Astrocyte of the cerebellum (primary cell): ENCODE measurements at places on chromosomes 5 and 9.

- no peak for DNase-seq
Observed at GRCh38 chr5:160773646-160774410, 78.2 kb downstream of the ATP10B start.

- DNase-seq: no peak
Observed at GRCh38 chr5:135193213-135194125, 159.4 kb upstream of the PITX1 start.

DNA sequence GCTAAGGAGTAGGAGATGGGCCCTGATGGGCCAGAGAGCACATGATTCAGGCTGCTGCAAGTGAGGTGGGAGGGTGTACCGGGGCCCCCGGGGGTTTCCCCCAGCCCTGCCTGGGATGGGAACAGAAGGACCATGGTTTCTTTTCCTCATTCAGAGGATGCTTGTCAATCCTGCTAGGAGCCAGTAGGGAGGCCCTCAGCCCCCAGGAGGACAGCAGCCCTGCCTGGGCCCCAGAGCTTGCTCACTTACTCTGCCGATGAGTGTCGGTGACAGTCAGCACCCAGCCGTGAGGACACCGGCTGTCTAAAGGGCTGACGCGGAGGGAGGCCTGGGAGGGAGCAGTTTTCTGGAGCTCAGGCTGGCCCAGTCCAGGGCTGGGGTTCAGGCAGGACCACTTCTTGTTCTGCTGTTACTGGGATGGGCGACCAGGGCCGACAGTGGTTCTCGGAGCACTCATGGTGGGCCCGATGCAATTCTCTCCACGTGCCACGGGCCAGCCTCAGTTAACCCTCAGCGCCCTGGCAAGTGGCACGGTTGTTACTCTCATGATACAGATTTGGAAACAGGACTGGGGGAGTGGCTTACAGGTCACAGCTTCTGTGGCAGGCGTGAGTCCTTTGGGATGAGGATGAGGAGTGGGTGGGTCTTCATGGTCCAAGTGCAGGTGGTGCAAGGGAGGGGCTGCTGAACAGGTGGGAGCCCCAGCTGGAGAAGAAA is 1.8 kb downstream of the ARRDC1 start:
- no peak for DNase-seq

DNA sequence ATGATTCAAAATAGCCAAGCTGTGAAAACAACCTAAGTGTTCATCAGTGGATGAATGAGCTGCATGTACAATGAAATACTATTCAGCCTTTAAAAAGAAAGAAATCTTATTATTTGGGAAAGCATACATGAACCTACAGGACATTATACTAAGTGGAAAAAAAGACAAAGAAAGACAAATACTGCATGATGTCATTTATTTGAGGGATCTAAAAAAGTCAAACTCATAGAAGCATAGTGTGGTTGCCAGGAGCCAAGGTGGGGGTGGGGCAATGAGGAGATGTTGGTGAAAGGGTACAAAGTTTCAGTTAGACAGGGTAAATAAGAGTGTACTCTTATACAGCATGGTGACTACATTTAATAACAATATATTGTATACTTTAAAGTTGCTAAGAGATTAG is 261.5 kb downstream of the PARP8 start:
- DNase-seq: no peak

- DNase-seq: no peak
Observed at GRCh38 chr5:112239996-112240395, 179.1 kb downstream of the EPB41L4A start.

GRCh38 chr5:127650649-127651048 is 1.8 kb downstream of the CTXN3 start:
- peak; percentile 64 for DNase-seq

DNA sequence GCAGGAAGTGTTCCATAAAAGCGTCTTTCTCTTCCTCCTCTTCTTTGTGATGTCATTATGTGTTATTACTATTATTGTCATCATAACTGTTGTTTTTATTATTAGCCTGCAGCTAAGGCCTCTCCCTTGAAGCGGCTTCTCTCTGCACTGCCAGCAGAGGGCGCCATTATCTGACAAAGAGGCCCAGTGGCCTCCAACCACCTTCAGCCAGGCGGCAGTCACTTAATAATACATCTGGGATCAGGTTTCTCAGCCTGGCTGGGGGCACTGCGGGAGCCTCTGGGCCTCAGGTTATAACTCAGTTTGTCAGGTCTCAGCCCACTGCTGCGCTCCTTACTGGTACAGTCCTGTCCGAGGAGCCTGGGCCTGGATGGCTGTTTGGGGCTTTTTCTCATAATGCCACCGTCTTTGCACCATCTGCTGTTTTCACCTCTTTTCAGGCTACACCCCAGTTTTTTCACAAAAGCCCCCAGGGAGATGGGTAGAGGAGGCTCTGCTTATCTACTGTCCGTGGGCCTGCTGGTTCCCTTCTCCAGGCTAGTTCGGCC is 281.9 kb downstream of the NSG2 start:
- peak; percentile 56 for DNase-seq

DNA sequence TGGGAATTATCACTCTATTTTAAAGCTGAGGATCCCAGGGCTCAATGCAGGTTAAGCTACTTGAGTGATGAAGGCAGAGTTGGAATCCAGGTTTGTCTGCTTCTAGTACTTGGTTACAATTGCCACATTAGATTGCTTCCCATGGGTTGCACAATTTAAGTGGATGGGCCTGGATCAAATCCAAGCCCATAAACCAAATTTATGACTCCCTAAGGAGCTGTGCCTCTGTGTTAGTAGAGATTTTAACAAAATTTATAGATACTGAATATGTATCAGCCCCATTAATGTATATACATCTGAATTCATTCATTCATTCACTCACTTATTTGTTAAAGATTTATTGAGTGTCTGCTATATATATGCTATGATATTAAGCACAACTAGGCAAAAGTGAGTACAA is 332.3 kb upstream of the KLF9 start:
- no peak for DNase-seq

DNA sequence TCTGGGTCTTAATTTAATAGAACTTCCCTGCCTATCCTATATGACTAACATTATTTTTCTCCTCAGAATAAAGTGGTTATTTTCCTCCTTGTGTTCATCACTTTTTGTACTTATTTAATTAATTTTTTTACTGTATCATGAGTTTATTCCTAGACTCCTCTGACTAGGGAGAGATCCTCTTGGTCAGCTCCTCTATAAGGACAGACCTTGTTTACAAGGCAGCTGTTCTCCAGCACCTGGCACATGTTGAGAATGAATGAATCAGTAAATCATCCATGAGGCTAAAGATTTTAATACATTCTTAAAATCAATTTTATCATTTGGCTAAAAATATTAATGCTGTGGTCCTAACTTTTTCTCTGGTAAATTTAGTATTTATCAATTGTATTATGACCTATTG is 139.8 kb downstream of the NUDT12 start:
- DNase-seq: no peak

DNA sequence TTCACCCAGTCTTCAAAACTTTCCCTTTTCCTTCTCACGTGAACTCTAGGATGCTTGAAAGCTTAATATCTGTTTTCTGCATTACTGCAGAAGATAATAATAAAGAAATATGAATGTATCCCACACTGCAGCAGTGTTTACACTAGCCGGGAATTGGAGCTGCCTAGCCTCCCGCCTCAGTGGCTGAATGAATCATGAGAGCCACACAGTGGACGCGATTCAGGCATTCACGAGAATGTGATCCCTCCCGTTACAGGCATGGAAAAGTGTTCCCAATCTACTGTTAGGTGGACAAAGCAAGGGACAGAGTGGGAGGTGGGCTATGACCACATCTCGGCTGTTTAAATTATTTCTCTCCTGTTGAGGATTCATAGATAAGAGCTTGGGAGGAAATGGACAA is 69.4 kb upstream of the CTSL start:
- DNase-seq: no peak

- no peak for DNase-seq
Observed at GRCh38 chr5:76947082-76947503, 5.8 kb upstream of the CRHBP start.

DNA sequence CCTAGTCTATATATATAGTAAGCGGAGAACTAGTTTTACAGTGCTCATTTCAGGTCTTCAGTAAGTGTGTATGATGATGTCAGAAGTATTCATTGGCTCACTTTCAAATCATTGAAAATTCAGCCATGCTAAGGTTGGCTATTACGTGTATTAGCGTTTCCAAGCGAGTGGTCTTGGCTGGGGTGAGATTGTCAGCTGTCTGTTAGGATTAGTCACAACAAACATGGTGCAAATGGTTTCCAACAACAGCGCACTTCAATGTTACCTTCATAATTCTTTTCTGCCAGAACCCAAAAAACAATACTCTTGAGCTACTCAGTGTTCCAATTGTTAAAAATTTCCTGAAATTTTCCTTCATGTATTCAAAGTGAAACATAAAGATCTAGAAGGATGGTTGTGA is 283.0 kb downstream of the AOPEP start:
- DNase-seq: no peak

DNA sequence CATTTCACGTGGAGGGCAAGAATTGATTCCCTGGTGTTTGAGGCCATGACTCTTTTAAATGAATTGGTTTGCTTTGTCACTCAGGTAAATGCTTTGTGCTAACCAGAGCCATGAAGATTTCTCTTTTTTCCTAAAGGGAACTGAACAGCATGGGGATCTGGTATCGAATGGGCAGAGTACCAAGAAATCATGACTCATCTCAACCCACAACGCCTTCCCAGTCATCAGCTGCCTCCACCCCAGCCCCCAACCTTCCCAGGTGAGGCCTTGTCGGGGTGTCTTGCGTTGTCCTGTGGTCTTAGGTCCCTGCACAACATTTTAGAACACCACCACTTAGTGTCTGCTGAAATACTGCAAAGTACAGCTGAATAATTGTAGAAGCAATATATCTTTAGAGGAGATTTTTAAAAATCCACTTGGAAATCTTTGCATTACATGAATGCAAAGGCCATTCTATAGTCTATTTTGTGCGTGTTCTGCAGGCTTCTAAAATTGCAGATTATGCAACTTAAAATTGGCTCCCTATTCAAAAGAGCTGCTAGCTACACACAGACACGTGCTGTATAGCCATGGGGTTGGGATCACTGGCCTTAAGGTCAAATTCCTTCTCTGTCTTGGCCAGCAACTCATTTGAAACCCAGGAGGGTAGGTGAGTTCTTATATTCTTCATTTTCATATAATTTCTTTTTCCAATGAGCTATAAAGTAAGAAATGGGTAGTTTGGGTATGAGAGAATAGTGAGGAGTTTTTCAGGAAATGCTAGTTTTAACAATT is 69.0 kb downstream of the MVB12B start:
- DNase-seq: peak; percentile 65

DNA sequence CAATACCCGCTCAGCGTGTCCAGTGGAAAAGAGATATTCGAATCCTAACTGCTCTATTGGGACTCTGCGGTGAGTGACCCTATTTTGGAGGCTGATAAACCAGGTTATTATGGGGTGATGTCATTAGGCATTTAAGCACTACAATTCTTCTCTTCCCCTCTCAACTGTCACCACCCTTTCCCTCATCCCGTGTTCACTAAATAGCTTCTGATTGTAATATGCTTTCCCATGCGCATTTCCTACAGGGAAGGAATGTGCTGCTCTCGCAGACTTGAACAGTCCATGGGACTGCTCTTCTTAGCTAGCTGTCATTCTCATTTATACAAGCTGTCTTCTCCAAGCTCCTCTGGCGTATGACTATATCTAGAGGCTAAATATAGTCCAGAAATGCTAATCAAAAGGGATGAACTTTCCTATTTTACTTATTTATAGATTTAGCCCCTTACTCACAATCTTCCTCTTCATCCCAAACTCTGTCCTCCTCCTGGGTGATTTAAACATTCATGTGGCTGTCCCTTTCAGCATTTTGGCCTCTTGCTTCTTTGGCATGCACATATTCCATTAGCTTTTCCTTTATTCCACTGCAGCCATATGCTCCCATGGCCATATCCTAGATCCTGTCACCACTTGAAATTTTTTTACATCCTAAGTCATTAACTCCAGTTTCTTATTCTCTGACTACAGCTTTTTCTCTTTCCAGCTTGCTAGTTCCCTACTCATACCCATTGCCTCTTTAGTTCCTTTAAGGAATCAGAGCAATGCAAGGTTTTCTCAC is 39.6 kb upstream of the CSNK1G3 start:
- no peak for DNase-seq

GRCh38 chr5:83711982-83712601 is 8.6 kb downstream of the HAPLN1 start:
- peak; percentile 47 for DNase-seq

DNA sequence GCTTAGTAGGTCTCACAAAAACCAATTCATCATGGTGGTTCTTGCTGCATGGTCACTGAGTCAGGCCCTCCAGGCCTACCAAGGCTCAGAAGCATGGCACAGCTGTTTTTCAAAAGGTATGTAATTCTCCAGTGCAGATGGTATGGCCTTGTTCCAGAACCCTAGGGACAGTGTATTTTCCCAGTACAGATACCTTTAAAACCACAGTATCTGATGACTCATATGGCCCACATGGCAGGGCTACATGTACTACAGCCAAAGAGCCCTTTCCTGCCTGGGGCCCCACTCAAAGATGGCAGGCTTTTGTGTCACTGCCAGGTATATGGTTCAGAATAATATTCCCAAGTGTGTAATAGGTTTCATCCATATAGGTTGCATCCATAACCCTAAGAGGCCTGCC is 16.5 kb downstream of the CSF2 start:
- DNase-seq: peak; percentile 83

GRCh38 chr5:122815218-122815767 is 30.1 kb upstream of the SNX24 start:
- DNase-seq: no peak

DNA sequence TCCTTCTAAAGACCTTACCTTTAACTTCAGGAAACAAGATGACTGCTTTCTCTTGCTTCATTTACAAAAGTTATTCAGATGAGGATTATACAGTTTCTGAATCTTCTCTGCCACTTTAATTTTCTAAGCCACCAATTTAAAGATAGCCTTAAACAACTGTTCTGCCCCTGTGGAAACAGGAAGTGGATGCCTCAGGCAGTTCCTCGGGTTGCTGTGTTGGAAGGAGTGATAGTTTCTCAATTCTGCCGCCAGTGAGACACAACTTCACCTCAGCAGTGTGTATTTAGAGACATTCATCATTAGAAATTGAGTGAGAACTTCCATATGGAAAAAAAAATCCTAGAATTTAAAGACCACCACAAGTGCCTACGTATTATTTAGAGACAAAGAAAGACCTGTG is 475.1 kb upstream of the WWC1 start:
- DNase-seq: no peak
